ENCODE measurements at places on chromosomes 13 and 19.
A peak's percentile ranks its signal among the peaks of the same experiment; 100 is the strongest.

DNA sequence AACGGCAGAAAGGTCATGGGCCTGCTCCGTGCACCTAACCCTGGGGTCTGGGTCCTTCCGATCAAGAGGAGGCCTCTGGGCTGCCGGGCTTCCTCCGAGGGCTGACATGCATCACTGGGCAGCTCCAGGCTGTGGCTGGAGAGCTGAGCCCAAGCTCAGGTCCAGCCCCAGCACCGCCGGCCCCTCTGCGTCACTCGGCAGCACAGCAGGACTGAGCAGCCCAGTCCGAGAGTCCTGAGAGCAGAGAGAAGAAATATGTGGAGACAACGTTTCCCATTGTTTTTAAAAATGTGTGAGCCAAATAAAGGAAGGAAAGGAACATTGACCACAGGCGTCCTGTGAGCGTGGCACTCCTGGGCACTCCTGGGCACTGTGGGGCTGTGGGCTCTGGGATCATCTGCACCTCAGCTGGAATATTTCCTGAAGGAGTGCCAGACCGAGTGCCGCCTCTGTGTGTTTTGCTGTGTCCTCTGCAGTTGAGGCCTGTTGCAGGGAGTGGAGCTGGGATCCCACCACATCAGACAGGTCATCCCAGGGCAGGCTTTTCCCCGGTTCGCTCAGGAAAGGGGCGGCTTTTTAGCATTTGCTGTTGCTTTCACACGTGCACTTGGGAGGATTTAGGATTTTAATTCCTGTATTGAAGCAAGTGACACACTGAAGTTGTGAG, 37.8 kb upstream of the TFDP1 start:
- no peak for DNase-seq

- DNase-seq, result no peak
Measured at GRCh38 chr19:4360081-4360569, 16.8 kb downstream of the MPND start.

GRCh38 chr13:113408562-113408961, 44.6 kb upstream of the GRTP1 start:
- DNase-seq, result no peak

DNA sequence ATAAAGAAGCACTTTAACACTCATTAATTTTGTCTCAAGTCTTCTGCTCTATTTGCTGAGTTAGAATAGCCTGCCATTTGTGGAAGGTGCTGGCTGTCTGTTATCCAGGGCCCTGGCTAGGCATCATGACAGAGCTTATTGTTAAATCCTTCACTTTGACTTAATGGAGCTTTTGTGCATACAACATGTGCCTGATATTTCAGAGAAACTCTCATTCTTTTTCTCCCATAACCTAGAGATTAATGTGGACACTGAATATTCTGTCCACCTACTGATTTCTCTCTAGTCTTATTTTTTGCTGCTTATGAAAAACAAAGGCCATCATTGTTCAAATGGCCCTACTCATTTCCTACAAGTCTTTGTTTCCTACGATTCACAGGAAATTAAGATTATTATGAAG, 383.1 kb upstream of the HTR2A start:
- no peak for DNase-seq

DNA sequence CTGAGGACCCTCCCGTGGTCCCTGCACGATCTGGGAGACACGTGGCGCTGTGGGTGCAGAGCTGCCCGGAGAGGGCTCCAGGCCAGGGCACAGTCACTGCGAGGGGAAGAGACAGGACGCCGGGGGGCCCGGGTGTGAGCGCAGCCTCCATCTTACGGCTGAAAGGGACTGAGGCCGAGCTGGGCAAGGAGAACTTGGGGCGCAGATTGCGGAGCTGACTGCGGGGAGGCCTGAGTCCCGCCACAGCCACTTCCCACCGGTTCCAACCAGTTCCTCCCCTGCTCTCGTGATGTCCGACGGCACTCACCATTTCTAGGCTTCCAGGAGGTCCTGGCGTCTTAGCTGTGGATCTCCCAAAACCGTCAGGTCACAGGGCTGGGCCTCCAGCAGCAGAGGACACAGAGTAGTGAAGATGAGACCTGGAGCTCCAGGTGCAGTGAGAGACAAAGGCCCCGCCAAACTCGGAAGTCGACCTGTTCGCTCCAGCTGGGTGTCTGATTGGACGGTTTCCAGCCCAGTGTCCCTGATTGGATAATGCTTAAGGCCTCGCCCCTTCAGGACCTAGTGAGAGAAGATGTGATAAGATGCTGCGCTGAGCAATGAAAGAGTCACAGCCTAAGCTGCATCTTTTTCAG, 4.8 kb upstream of the ZNF253 start:
- no peak for DNase-seq

DNA sequence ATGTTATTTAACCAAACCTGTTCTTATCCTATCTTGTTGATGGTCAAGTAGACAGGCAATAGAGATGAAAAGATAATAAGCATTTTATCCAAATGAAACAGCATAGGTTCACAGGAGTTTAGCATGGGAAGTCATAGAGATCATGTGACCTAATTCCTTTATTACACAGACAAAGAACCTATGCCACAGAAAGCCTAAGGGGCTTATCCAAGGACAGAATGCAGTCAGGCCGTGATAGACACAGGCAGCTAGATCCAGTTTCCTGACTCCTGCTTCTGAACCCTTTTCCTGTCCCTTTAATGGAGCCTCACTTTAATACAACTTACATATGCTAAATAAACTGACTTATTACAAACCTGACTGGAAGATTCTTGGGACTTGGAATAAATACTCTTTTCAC, 532.1 kb downstream of the IRS2 start:
- DNase-seq, result no peak

DNA sequence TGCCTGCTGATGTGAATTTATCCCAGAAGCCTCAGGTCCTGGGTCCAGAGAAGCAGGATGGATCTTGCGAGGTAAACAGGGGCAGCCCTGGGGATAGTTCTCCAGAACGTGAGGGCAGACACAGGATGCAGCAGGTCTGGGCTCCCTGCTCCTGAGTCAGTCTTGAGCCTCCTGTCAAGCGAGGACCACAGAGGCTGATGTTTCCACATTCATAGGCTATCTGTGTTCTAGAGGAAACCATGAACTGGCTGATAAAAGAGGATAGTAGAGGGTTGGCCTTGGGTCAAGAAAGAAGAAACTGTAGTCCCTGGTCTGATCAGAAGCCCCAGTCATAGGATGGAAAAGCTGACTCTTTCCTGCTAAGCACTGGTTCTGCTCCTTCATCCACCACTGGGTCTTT, 2.2 kb downstream of the ZNF175 start:
- no peak for DNase-seq

GRCh38 chr13:33372251-33372919, 86.8 kb upstream of the STARD13 start:
- DNase-seq, result no peak

GRCh38 chr13:99860745-99861144, 110.8 kb downstream of the ZIC5 start:
- DNase-seq, result no peak

GRCh38 chr19:18338541-18338940, 1.9 kb upstream of the PGPEP1 start:
- no peak for DNase-seq

- DNase-seq, result no peak
Measured at GRCh38 chr13:26400545-26400944, 146.6 kb downstream of the CDK8 start.

DNA sequence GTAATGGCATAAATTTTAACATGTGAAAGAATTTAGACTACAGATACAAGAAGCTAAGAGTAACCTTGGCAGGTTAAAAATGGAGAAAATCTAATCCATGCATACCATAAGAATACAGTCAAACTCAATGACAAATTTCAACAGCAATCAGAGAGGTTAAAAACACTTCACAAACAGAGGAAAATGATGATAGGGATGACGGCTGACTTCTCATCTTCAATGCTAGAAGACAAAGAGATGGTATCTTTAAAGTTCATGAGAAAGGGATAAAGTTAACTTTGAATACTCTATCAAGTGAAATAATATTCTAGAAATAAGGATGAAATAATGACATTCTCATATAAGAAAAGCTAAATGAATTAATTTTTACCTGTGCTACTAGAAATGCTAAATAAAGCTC, 1130.2 kb upstream of the MIR17HG start:
- DNase-seq, result no peak

DNA sequence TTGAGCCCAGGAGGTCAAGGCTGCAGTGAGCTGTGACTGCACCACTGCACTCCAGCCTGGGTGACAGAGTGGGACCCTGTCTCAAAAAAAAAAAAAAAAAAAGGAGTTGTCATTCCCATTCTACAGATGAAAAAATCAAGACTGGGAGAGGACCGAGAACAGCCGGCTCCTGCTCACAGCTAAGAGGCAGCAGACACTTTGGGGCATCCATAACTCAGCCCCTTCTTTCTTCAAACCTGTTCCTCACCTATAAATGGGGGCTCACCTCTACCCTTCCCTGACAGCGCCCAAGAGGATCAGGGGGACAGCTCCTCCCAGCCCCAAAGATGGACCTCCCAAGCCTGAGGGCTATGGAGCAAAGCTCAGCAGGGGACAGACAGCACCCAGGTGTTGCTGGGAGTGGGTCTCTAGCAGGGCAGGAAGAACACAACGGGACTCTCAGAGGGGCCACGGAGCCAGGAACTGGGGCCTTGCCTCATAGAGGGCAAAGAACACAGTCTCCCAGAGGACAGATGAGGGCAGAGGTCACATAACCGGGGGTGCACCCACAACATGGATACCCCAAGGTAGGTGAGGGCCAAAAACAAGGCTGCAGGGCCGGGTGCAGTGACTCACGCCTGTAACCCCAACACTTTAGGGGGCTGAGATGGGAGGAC, 3.4 kb upstream of the KLF16 start:
- DNase-seq, result no peak

DNA sequence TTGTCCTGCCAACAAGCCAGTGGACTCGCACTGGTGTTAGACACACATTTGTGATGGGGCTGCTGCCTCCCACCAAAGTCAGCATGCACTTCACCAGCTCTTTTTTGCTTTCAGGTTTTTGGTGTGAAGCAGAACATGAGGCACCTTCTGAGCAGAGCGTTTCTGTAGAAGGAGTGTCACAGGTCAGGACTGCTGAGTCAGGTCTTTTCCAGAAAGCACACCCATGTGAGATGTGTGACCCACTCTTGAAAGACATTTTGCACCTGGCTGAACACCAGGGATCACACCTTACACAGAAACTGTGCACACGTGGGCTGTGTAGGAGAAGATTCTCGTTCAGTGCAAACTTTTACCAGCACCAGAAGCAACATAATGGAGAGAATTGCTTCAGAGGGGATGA, 4.8 kb downstream of the ZNF304 start:
- no peak for DNase-seq

- DNase-seq, result no peak
Measured at GRCh38 chr19:10554760-10555609, 10.8 kb downstream of the KRI1 start.

DNA sequence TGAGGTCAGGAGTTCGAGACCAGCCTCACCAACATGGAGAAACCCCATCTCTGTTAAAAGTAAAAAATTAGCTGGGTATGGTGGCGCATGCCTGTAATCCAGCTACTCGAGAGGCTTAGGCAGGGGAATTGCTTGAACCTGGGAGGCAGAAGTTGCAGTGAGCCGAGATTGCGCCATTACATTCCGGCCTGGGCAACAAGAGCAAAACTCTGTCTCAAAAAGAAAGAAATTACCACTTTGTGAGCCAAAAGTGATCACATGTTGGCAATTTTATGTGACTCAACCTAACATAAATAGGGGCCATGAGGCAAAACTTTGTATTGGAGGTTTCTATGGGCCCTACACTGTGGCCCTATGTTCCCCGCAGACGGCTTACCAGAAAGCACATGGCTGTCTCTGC, 72.2 kb downstream of the MAP4K1 start:
- peak; percentile 62 for DNase-seq

- no peak for DNase-seq
Measured at GRCh38 chr19:55676889-55677505, 2.0 kb downstream of the EPN1 start.

GRCh38 chr19:32878988-32879387, 9.4 kb upstream of the SLC7A9 start:
- no peak for DNase-seq

DNA sequence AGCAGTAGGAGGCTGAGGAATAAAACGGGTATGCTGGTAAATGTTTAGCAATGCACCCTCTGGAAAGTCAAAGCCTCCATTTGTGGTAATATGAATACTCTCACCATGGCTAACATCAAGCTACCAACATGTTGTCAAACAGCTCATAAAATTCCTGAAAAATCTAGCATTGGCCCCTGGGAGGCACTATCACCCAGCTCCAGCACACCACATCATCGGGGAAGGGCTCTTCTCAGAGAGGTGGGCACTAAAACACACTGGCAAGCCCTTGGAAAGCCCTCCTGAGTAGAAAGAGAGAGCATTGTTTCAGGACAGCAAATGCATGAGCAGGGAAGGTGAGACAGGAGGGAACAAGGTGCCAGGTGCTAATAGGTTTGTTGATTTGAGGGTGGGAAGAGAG, 53.9 kb upstream of the FLT1 start:
- no peak for DNase-seq

- DNase-seq, result no peak
Measured at GRCh38 chr13:27126859-27127258, 44.8 kb downstream of the USP12 start.

DNA sequence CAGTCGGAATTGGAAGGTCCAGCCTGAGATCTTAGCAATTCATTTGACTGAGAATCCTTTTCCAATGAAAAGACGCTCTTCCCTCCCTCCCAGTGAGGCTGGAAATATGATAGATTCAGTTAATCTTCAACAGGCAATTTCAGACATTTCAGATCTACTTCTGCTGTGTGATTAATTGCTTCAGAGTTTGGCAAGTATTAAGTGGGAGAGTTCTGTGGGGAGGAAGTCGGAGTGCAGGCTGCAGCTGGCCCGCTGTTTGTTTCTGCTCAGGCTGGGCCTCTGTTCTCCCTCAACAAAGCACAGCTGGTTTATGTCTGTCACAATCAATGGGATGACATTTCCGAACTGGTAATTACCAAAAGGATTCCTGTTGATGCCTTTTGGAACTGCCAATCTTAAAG, 178.2 kb downstream of the NDFIP2 start:
- DNase-seq, result peak; percentile 69

DNA sequence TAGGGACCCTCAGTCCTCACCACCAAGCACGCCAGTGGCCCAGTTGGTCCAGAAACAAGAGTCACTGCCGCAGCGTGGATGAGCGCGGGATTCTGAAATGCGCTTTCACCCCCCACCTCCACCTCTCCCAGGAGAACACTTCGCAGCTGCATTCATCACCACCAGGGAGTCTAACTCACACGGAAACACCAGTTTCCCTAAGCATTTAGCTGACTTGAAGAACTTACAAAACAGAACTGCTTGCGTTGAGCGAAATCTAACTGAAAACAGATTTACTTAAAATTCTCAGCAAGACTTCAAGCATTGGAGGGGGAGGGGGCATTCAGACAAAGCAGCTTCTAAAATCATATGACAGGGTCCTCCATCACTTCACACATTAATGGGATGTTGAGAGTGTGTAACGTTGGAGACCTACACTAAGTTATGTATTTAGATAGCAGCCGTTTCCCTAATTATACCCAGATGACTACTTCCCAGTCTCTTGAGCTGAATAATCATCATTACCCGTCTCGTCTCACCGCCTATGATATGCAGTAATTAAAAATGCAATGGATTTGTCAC, 258.2 kb upstream of the IRS2 start:
- peak; percentile 71 for DNase-seq

DNA sequence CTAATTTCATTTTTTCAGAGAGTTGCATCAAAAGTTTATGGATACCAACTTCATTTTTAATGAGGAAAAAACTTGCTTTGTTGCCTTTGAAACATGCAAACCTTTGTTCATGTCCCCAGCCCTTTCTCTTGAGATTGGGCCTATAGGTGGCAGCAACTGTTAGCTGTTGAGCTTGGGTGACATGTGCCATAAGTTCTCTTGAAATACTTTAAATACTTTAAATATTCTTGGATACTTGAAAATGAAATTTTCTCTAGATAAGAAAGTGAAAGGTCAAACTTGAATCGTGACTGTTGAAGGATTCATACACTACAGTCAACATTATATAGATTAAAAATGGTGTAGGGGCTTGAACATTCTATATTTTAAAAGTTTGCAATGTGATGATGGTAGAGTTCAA, 294.9 kb downstream of the NDFIP2 start:
- peak; percentile 73 for DNase-seq
